GOT3 (cell line): ENCODE measurements at places on chromosomes 6 and 20.

- no peak for DNase-seq
Measured at GRCh38 chr6:31129130-31129529, 8.9 kb upstream of the CDSN start.

- no peak for DNase-seq
Measured at GRCh38 chr6:98959631-98960030, 11.9 kb upstream of the FBXL4 start.

DNA sequence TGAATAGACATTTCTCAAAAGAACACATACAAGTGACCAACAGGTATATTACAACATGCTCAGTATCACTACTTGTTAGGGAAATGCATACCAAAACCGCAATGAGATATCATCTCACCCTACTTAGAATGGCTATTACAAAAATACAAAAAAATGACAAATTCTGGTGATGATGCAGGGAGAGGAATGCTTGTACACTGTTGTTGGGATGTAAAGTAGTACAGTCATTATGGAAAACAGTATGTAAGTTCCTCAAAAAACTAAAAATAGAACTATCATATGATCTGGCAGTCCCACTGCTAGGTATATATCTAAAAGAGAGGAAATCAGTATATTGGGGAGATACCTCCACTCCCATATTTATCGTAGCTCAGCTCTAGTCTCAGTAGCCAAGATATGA, 10.9 kb upstream of the SLC17A5 start:
- DNase-seq = no peak

GRCh38 chr6:53615633-53616449, 49.7 kb downstream of the KLHL31 start:
- DNase-seq = no peak

- DNase-seq = no peak
Measured at GRCh38 chr6:45541934-45542333, 164.2 kb upstream of the SUPT3H start.

- no peak for DNase-seq
Measured at GRCh38 chr6:62974452-62974851, 236.8 kb upstream of the FKBP1C start.

DNA sequence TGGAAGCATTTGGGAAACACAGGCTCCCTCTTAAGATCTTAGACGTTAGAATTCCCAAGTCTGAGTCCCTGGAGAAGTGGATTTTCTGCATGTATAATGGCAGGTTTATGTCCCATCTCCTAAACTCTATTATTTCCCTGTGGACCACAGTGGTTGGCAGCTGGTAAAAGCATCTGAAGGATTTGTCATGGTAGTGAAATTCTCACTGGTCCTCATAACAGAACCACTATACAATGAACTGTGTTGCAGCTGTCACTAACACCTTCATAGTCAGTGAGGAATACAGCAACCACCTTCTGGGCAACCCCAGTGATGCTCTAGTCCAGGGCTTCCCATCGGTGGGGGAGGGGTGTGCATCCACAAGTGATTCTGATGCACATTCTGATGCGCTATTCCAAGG, 396.9 kb downstream of the ZFAND3 start:
- DNase-seq = no peak

GRCh38 chr6:115001731-115002350, 659.0 kb upstream of the HS3ST5 start:
- no peak for DNase-seq

- DNase-seq = no peak
Measured at GRCh38 chr6:36844232-36845170, 5.3 kb upstream of the CPNE5 start.

GRCh38 chr6:155647354-155647753, 191.7 kb upstream of the NOX3 start:
- DNase-seq = no peak

GRCh38 chr20:21360705-21361104, 36.6 kb downstream of the NKX2-4 start:
- no peak for DNase-seq

GRCh38 chr6:162055365-162055764, 672.2 kb downstream of the PRKN start:
- no peak for DNase-seq

GRCh38 chr20:6784210-6784631, 16.7 kb downstream of the BMP2 start:
- no peak for DNase-seq

- DNase-seq = no peak
Measured at GRCh38 chr6:146056506-146056905, 27.6 kb downstream of the GRM1 start.
